Stimulated activated CD8-positive, alpha-beta memory T cell treated with anti-CD3 and anti-CD28 coated beads, Interleukin-4, amount 100 ng/mL, for 1 hour (primary cell): ENCODE measurements at places on chromosomes 3 and 15.

GRCh38 chr3:5016211-5017161 lies 37.2 kb downstream of the BHLHE40 start:
- DNase-seq = no peak

DNA sequence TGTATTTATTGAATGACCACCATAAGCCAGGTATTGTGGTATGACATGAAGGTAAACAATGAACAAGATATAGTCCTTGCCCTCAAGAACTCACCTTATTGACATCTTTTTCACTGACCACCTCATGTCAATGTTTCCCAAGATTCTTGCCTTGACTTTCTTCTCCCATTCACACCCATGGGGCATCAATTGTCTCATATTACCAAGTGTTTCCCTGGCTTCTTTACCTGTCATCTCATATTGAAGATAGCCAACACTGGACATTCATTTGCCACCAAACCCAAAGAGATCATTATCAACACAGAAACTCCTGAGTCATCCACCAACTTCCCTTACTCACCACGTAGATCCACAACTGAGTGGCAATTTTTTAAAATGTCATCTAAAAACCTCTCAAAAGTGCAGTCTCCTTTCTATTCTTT lies 2.2 kb downstream of the EFHB start:
- DNase-seq = no peak

GRCh38 chr15:85499371-85499887 lies 119.0 kb downstream of the AKAP13 start:
- DNase-seq = no peak

GRCh38 chr3:113242096-113242581 lies 30.8 kb downstream of the BOC start:
- DNase-seq = no peak

GRCh38 chr15:24772266-24772665 lies 96.7 kb downstream of the NPAP1 start:
- DNase-seq = no peak

- no peak for DNase-seq
Measured at GRCh38 chr3:39809995-39810595, 686 bp downstream of the MYRIP start.

DNA sequence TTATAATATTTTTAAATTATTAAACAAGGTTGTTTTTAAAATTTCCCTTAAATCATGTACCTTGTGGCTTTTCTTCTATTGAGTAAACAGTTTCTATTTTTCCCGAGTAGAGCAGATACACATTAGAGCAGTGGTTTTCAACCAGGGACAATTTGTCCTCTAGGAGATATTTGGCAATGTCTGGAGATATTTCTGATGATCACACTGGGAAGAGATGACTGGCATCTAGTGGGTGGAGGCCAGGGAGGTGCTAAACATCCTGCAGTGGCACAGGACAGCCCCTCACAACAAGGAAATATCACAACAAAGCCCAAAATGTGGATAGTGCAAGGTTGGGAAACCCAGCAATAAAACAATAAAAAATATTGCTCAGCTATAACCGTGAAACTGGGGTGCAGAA lies 113.0 kb upstream of the PTPRG start:
- no peak for DNase-seq

DNA sequence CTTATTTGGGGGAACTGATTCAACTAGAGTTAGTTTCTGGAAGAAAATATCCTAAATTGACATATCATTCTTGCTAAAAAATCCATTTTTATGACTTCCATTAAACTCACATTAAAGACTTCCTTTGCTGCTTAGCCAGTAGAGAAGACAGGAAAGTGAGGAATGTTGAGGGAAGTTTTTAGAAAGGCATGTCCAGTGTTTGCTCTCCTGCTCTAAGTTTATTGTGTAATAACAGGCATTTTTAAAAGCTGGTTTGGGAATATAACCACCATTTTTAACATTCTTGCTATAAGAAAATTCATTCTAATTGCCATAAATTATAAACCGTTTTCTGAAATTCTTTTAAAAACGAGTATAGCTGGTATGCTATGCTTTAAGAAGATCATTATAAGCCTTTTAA lies 428.0 kb downstream of the RAP2B start:
- DNase-seq = no peak

DNA sequence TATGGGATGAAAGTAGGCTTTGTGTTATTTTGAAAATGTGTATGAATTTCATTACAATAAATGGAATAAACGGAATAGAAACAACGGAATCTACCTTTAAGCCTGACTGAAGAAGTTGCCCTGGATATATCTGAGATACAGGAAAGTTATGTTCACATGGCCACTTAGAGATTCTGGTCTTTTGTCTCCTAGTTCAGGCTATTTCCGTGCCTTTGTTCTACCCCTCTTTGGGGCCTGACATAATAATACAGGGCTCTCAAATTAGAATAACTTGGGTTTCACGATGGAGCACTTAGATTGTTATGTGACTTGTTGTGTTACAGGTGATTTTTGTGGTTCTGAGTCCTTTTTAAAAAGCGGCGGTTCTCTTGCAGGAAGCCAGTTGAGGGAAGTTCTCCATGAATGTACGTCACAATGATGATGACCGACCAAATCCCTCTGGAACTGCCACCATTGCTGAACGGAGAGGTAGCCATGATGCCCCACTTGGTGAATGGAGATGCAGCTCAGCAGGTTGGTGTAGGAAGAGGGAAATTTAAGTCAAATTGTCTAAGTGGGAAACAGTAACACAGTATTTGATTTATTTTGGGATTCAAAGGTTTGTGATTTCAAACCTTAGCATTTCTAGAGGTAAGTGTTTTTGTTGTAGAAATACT lies 72.8 kb downstream of the FNDC3B start:
- DNase-seq = no peak

DNA sequence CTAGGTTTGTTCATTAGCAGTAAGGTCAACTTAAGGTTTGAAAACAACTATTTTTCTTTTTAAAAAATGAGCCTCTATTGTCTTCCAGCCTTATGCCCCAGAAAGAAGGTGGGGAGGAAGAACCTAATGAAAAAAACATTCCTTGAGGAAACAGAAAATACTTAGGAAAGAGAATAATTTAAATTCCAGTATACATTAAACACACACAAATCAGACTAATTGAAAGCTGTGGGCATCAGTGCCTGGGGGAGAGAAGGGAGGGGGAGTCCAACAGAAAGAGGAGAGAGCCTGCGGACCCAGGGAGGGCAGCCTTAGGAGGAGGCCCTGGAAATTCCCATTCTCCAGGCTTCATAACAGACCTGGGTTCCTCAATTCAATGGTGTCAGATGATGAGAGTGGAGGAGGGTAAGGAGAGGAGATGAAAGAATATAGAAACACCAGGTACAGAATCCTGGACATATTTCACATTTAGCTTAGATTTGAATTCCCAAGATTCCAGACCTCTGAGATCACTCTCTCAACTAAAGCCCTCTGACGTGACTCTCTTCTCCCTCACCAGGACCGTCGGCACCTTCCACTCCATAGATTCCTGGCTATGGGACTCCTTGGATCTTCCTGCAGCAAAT lies 320.5 kb upstream of the UMPS start:
- no peak for DNase-seq

GRCh38 chr3:16790432-16791400 lies 94.0 kb upstream of the PLCL2 start:
- no peak for DNase-seq

GRCh38 chr3:15451216-15452113 lies 24.1 kb downstream of the EAF1 start:
- DNase-seq = no peak

DNA sequence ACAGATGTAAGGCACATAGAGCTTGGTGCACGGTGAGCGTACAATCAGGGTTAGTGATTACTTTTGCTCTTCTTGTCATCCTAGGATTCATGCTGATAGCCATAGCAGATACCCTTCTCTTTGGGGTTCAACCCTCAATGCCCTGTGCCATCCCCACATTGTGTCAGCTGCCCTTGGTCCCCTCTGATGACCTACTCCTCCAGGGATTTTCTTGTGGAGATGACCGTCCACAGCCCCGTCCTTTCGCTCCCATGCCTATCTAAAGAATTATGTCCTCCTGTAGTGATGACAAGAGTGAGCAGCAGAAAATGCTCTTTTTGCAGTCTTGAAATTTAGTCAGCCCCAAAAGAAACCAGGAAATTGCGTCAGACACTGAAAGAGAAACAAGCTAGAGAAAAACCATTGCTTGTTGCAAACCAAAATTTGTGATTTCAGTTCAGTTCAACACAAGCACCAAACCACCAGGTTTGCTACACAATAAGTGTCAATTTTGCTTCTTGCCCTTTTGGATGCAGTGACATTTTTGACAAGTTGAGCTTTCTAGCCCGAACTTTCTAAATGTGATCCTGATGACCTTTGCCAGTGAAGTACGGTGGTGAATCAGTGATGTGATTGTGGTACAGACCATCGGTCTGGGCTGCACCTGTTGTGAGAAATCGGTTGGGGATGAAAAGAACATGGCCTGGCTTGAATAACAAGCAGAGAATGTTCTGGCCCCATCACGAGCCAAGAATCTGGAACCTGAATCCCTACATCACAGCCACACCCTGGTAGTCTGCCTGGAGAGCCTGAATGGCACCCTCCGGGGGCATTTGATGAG lies 41.3 kb downstream of the CMTM7 start:
- no peak for DNase-seq

DNA sequence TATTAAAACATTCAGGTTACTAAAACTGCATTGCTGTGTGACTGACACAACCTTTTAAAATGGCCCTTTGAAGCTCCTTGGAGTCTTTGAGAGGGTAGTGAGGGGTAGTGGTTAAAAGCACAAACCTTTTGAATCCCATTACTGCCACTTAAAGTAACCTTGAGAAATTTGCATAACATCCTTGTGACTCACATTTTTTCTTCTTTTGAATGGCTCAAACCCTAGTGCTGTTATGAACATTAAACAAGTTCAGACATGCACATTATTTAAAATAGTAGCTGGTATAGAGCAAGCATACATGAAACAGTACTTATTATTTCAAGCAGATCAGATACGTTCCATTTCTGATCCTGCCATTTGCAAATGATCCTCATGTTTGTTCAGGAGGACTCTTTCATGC lies 3.7 kb upstream of the CLDN1 start:
- DNase-seq = no peak

GRCh38 chr15:45333550-45333949 lies 44.8 kb downstream of the GATM start:
- DNase-seq = no peak

- no peak for DNase-seq
Measured at GRCh38 chr15:51377038-51377786, 35.8 kb downstream of the GLDN start.

DNA sequence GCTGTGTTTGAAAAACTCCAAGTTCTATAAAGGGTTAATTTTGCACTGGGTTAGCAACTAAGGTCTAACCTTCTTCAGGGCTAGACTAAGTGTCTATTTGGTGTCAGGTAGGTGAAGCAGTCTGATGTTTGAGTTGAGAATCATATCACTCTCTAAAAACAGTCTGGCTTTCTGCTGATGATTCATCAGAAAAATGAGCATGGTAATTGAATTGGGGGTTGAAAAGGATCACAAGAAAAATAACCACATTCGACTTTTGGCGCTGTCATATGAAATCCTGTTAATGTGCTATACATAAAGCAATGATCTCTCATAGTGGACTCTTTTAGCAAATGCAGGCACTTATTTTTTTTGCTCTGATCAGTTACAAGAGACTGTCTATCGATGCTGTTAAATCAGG lies 242.2 kb upstream of the AZI2 start:
- no peak for DNase-seq

- DNase-seq = no peak
Measured at GRCh38 chr3:136396916-136397315, 146.8 kb downstream of the PCCB start.

DNA sequence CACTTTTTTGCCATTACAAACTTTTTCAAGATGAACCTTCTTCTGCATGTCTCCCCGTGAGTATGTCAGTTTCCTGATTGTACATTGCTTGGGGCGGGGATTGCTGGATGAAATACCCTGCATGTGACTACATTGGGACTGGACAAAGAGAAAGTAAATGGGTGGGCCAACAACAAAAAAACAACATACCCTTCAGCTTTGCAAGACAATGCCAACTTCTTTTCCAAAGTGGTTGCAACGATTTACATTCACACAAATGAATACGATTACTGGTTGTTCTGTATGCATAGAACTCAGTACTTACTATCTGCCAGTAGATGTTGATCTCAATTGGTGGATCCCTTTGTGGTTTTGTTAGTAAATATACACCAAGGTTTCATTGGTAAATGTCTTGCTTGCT lies 908.4 kb downstream of the AGBL1 start:
- DNase-seq = no peak

- DNase-seq = no peak
Measured at GRCh38 chr3:37210230-37210629, 35.8 kb upstream of the LRRFIP2 start.
